Stimulated activated CD8-positive, alpha-beta memory T cell treated with anti-CD3 and anti-CD28 coated beads, Interleukin-7, amount 100 ng/mL, for 1 hour (primary cell): ENCODE measurements at places on chromosomes 16 and 17.

DNA sequence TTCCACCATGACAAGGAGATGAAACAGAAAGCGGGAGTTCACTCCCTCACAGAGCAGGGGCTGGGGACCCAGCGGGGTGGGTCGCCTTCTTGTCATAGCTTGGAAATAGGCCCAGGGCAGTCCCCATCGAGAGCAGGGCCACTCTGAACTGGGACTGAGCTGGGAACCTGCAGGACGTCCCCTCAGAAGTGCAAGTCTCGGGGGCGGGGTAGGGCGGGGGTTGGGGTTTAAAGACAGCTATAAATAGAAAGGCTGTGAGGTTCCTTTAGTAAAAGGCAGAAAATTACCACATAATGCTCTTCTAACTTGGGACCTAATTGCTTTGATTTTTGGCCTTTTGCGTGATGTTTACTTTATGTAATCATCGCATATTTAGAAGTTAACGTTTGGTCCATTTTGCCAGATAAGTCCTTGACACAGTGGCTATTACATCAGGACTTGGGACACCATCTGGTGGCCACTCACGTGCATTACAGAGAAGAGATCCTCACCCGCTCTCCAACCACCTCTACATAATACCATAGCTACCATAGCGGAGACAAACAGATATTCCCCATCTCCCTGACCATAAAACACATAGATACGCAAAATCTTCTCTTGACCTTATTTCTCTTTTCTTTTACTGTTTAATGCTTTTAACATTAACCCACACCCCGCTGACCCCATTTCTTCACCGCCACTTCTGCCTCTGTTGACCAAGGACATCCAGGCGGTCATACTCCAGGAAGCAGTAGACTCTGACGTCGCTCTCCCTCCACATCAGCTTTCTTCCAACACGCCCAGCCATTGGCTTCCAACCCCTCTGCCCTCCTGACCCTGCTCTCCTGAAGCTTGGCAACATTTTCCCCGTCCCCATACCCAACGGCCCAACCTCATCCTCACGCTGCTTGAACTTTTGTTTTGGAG is 27.5 kb upstream of the PIK3R6 start:
- no peak for DNase-seq

DNA sequence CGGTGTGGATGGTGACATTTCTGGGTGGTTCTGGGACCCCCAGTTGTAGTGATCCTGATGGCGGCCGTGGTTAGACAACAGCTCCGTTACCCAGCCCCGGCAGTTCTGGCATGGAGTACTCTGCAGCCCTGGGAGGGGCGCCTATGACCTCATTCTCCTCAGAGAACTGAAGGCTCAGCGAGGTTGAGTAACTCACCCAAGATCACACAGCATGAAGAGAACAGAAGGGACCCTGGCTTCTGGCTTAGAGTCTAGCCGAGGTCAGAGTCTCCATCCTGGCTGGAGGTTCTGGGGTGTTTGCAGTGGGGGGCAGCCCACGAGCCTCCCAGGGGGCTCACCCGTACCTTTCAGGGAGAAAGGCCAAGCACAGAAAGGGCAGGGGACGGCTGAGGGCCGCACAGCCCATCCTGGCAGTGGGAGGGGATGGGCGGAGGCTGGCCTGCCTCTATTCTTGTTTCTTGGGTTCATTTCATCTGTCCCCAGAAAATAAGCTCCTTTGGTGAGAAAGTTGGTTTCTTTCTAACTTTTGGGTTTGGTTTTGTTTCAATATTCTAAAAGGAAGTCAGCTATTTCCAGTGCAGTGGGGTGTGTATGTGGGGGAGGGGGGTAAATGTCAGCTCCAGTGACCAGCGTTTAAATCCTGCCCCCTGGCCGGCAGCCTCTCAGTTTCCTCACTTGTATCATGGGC is 13.2 kb downstream of the ZFPM1 start:
- no peak for DNase-seq

DNA sequence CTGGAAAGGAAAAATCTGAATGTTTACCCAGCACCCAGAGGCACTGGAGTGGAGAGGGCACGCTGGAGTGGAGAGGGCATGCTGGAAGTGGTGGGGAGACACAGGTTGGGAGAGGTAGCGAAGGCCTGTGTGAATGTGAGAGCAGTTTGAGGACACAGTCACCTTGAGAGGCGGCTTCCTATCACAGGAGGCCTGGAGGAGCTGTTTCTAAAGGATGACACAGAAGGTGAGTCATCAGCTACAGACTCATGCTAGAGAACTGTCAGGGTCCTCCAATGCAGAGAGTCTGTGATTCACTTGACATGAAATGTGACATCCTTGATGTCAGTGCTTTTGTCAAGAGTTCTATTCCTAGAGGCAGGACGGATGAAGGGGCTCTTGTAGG is 13.8 kb downstream of the CTRL start:
- no peak for DNase-seq

DNA sequence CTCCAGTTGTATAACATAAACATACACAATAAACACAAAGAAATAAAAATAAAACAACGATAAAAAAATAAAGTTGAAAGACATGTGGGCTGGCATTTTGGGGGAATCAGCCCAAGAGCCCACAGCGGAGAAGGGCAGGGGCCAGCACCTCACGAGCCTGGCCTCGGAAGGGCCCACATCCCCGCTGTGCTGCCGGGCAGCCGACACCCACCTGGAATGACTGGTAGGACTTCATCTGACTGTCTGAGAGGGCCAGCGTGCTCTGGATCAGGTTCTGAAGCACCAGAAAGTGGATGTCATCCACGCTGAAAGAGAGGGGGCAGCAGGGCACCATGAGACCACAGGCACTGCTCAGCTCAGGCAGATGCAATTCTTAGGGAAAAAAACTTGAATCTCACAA is 73.5 kb downstream of the GTF3C1 start:
- no peak for DNase-seq

- no peak for DNase-seq
Measured at GRCh38 chr16:78246559-78246958, 147.1 kb downstream of the WWOX start.

GRCh38 chr17:38969281-38969680 is 2.1 kb upstream of the FBXO47 start:
- no peak for DNase-seq
